AG20443 (cell line): ENCODE measurements at places on chromosomes 1 and 21.

- DNase-seq, result no peak
Observed at GRCh38 chr1:179510038-179510437, 65.7 kb downstream of the NPHS2 start.

DNA sequence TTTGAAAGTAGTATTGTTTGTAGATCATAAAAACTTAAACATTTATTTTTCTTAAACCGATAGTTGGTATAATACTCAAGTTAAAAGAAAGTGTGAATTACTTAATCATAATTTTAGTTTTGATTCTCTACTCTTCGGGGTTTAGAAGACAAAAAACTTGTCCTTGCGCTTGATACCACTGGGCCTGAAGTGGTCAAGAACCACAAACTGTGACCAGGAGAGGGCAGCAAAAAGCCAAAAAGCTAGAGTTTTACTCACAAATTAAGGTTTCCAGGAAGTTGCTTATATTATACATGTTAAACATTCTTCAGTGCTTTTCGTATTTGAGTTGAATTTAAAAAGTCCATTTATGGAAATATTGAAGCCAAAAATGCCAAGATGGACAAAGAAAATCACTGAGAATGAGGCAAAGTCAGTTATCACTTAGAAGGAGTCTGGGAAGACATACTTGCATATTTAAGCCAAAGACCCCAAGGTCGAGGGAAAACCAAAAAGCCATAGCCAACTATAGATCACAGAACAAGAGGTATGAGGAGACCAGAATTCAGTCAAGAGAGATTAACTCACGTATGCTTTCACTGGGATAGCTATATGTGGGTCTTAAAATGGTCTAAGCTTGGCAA is 34.2 kb downstream of the EFCAB7 start:
- DNase-seq, result peak; percentile 44

- no peak for DNase-seq
Observed at GRCh38 chr1:10328180-10328963, 70.5 kb upstream of the PGD start.

DNA sequence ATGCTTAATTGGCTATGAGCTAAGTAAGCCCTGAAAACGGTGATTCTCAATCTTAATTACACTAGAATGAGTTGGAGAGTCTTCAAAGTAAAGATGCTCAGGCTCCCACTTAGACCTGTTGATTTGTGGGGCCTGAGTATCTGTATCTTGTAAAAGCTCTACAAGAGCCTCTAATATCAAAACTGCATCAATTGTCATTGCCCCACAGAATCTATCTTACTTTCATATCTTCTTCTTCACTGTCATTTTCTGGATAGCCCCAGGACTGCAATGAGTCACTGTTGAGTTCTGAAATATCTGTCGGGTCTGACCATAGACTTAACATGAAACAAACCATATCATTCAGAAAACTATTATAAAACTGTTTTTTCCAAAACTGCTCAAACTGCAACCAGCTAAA is 102.8 kb upstream of the SERTAD4 start:
- no peak for DNase-seq

DNA sequence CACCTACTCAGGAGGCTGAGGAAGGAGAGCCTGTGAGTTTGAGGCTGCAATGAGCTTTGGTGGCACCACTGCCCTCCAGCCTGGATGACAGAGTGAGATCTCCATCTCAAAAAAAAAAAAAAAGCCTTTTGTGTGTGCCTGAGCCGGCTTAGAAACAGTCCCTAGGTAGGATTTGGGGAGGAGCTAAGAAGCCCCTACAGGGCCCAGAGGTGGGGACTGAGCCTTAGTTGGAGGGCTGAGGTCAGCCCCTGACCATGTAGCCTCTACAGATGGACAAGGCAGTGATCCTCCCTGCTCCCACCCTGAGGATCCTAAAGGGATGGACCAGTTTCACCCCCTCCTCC is 2.5 kb downstream of the ADAMTSL4 start:
- DNase-seq, result no peak

GRCh38 chr1:25952841-25953401 is 44.9 kb downstream of the PAFAH2 start:
- peak; percentile 54 for DNase-seq
